ENCODE measurements at places on chromosomes 5 and 9. TPM values are rescaled to one million over a fixed set of nuclear protein-coding genes. Genes with fewer than 3 reads are reported as not detected.

The ACTBL2 gene
- not detected for total RNA-seq

The SLC36A3 gene
- total RNA-seq, result not detected

The DELE1 gene
- 144 TPM for total RNA-seq

The CDC25C gene
- 0.19 TPM for total RNA-seq

The SPARC gene
- total RNA-seq, result 577 TPM

The CCDC187 gene
- not detected for total RNA-seq

The BAAT gene
- total RNA-seq, result not detected

The APBB3 gene
- total RNA-seq, result 23.1 TPM

The ARID3C gene
- not detected for total RNA-seq

The WNT8A gene
- total RNA-seq, result not detected

The GRM6 gene
- total RNA-seq, result not detected

The GLDC gene
- total RNA-seq, result not detected

The RNF208 gene
- 8.9 TPM for total RNA-seq

The FGD3 gene
- 11.2 TPM for total RNA-seq

The OLFM1 gene
- 9.2 TPM for total RNA-seq

The COL27A1 gene
- 10.8 TPM for total RNA-seq

The HEMGN gene
- total RNA-seq, result not detected

The PCDHB15 gene
- 4.0 TPM for total RNA-seq

The SPAAR gene
- total RNA-seq, result 4.1 TPM

The UGCG gene
- 52.0 TPM for total RNA-seq

The DOCK8 gene
- 13.9 TPM for total RNA-seq

The NUTM2F gene
- not detected for total RNA-seq

The TSC1 gene
- 45.5 TPM for total RNA-seq

The SAXO1 gene
- not detected for total RNA-seq

The KCNMB1 gene
- 0.44 TPM for total RNA-seq

The SLC46A2 gene
- total RNA-seq, result not detected

The NTRK2 gene
- 2.4 TPM for total RNA-seq

The CBY3 gene
- not detected for total RNA-seq

The PLK2 gene
- 78.3 TPM for total RNA-seq

The SH3PXD2B gene
- total RNA-seq, result 10.6 TPM

The GFI1B gene
- 0.39 TPM for total RNA-seq

The PCDHGA8 gene
- total RNA-seq, result 8.7 TPM

The ARHGEF37 gene
- 17.9 TPM for total RNA-seq

The TXNDC8 gene
- total RNA-seq, result not detected
